Esophagus muscularis mucosa (tissue), 4 donors: ENCODE measurements at places on chromosomes 13 and 19. TPM values are rescaled to one million over a fixed set of nuclear protein-coding genes. Genes with fewer than 3 reads are reported as not detected.

The OR4F17 gene
- not detected for total RNA-seq

The MIA gene
- total RNA-seq, result 2.8 TPM

The KLK13 gene
- not detected for total RNA-seq

The ZNF675 gene
- 3.8 TPM for total RNA-seq

The JSRP1 gene
- not detected for total RNA-seq

The SLITRK5 gene
- total RNA-seq, result 0.45 TPM

The TDRD12 gene
- total RNA-seq, result 1.6 TPM

The SH2D3A gene
- not detected for total RNA-seq

The FCAR gene
- total RNA-seq, result 6.3 TPM

The C19orf81 gene
- total RNA-seq, result not detected

The CEACAM18 gene
- not detected for total RNA-seq

The MISP3 gene
- total RNA-seq, result 5.4 TPM

The ZNF256 gene
- total RNA-seq, result 4.5 TPM

The S1PR5 gene
- total RNA-seq, result not detected

The PTH2 gene
- total RNA-seq, result not detected

The GARIN5B gene
- not detected for total RNA-seq

The LMO7 gene
- 17.8 TPM for total RNA-seq

The SYNGR4 gene
- total RNA-seq, result not detected

The WDR87 gene
- not detected for total RNA-seq

The GDF15 gene
- total RNA-seq, result 3.3 TPM

The MBD3L2 gene
- total RNA-seq, result not detected

The TLE6 gene
- total RNA-seq, result not detected

The GARIN5A gene
- not detected for total RNA-seq

The ZNF728 gene
- 3.7 TPM for total RNA-seq

The MLLT1 gene
- 46.9 TPM for total RNA-seq

The DIRAS1 gene
- total RNA-seq, result 7.0 TPM

The ZNF284 gene
- 2.5 TPM for total RNA-seq

The GJB6 gene
- not detected for total RNA-seq

The COL4A1 gene
- total RNA-seq, result 427 TPM

The PEG3 gene
- 9.8 TPM for total RNA-seq
